Omental fat pad (tissue), 4 donors: ENCODE measurements at places on chromosomes 5 and 9.

GRCh38 chr5:121430538-121430937, 421.1 kb upstream of the FTMT start:
- DNase-seq: no peak

DNA sequence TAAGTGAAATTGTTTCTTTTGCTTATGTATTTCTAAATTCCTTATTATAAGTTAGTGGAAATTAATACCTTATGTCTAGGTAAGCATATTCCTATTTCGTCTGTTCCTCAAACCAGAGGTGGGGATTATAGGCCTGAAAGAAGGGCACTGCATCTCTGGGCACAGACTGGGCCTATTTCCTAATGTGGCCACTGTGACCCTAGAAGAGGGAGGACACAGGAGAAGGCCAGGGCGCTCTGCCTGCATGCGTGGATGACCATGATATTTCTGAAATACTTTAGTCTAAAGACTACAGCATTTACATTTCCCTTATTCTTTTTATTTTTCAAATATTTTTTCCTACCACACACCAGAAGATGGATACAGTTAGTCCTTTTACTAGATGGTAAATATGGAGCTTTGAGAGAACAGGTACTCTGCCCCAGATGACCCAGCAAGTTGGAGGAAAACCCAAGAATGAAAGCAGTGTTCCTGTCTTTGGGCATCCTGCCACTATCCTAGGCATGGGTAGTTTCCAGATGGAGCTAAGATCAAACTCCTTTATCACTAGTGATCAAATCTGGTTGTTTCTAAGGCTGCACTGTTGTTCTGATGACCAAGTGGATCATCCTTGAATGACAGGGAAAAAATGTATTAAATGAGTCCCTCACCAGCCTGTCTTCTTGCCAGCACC, 27.8 kb downstream of the RUSC2 start:
- DNase-seq: no peak

- no peak for DNase-seq
Measured at GRCh38 chr5:31229266-31229665, 35.8 kb downstream of the CDH6 start.

DNA sequence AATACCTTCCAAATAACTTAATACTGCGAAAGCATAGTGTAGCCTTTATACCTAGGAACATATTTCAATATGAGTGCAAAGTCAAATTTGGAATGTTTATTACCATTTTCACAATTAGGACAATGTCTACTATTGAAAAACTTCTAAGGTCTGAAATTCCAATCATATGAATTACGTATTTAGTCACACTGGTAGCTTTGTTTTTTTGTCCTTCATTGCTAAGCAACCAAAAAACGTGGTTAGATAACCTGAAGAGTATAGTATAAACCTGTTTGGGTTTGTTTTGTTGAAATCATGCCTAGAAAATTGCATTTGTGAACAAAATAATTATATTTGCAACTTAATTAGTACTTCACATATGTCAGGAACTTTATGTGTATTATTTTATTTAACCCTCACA, 134.2 kb downstream of the FBXO4 start:
- no peak for DNase-seq

DNA sequence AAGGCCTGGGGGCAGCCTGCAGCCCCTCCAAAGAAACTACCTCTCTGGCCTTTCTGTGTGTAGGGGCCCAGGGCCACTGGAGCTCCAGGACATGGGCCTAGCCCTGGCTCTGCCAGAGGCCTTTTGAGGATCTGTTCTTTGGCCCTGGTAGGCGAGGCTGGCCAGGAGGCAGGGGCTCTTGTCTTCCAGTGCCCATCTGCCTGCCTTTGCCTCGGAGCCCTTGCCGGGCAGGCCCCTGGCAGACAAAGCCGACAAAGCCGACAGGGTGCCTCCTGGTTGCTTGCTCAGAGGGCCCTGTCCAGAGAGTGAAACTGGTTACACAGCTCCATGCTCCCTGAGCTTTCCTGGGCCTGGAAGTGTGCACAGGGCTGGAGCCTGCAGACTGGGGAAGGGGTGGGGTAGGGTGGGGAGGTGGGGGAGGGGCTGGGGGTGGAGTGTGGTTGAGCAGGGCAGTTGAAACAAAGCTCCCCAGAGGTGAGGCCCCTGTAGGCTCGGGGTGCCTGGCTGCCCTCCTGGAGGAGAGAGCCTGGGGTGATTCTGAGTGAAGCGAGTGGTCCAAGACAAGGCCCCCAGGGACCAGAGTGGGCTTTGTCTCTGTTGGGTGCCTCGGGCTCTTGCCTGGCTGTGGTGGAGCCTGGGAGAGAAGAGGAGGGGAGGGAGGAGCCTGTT, 29.3 kb downstream of the PTPA start:
- DNase-seq: no peak

GRCh38 chr9:104879555-104880309, 48.2 kb downstream of the ABCA1 start:
- DNase-seq: no peak

DNA sequence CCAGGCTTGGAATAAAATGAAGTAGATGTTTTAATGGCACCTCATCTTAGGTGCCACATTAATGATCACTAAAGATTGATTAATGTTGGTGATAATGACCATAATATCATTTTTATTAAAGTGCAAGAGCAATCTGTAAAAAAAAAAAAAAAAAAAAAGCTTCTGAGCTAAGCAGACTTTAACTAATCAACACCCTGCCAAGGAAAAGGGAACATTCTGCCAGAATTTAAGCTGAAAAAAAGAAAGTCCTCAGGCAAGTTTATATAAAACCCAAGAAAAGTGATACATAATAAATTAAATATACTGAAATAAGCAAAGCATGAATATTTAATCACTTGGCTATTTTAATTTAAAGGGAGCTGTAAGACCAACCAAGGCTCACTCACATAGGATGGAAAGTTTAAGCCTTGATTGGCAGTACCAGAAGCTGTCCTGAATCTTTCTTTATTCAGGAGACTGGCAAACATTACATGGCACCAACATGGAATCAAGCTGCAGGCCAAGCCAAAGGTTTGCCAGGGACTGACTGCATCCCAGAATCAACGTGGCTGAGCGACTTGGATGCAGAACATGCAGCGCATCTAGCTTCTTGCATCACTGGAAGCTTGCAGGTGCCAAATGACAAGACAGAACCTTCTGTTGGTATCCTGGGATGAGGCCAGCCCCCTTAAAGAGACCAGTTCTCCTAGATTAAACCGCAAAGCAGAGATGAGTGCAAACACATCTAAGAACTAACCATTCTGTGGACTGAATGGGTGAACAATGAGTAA, 413.6 kb downstream of the ENC1 start:
- DNase-seq: no peak

- no peak for DNase-seq
Measured at GRCh38 chr5:39106322-39106721, 32.1 kb upstream of the RICTOR start.

DNA sequence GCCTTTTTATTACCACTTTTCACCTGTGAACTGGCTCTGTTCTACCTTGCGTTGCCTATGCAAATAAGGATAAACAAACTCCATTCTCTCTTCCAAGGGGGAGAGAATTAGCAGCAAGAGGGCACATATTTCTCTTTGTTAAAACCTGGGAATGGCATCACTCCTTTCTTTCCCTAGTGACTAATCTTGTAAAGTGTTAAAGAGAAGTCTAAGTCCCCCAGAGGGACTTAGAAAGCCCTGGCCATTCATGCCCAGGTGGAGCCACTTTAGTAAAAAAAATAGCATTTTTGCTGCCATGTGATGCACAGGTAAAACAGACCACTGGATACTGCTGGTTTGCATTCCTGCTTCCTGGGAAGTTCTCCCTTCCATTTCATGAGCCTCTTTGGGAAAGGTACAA, 148.4 kb downstream of the MAN2A1 start:
- no peak for DNase-seq

DNA sequence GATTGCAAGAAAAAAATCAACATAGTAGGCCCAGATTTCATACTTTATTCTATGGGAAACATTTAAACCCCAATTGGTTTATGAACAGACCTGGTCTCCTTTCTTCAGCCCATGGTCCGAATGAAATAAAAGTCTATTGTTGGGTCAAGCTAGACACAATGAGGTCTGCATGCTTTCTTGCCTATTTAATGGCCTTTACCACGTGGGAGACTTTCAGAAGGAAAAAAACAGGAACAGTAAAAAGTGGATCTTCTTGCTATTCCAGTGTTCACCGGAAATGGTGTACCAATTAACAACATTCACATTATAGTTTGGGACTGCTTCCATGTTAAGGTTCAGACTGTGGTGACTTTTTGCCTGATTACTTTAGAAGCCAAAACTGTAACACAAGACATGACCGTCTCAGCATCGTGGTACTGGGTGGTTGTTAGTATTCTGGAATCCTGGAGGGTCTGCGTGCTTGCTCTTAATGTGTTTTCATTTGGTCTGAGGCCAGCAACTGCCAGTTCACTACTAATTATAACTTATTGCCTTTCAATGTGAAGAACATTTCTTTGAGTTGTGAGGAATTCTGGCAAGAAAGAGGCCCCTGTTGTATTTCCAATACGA, 85.4 kb upstream of the PRRC1 start:
- DNase-seq: no peak

DNA sequence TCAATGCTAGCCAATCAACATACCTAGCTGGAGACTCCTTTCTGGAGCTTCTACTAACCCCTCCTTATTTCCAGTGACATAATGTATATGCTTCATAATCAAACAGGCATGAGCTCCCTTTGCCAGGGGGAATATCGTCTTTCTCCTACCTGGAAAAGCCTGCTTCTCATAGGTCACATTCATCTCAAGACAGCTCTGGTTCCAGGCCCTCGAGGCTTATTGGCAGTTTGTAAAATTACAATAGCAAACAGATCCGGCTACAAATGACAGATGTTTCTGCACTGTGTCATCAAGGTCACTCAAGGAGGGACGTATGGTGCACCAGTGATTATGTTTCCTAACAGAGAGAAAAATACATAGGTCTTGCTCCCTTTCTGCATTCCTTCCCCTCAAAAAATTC, 140.0 kb downstream of the SAXO1 start:
- no peak for DNase-seq

DNA sequence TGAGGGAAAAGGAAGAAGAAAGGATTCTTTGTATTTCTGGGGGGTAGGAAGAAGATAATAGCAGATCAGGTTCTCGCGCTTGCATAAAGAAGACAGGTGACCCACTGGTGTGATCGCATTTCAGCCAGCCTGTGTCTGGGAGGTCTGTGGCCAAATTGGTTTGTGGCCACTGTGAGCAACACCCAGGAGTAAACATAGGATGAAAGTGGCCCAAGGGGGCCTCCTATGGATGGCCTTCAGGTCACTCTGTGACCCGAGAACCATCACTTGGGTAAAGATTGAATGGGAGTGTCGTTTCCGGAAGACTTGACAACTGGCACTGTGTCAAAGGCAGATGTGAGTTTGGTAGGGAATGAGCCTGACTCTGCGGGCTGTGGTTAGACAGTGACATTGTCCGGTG, 34.2 kb downstream of the RAI14 start:
- no peak for DNase-seq

DNA sequence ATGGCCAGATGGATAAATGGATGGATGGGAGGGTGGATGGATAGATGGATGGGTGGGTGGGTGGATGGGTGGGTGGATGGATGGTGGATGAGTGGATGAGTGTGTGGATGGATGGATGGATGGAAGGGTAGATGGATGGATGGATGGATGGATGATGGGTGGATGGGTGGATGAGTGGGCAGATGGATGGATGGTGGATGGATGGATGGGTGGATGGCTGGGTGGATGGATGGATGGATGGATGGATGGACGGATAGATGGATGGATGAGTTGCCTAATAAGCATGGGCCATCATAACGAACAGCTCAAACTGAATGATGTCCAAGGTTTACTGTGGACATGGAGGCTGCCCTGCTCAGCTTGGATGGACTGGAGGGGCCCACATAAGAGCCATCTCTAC, 89.8 kb upstream of the SMIM23 start:
- DNase-seq: no peak

DNA sequence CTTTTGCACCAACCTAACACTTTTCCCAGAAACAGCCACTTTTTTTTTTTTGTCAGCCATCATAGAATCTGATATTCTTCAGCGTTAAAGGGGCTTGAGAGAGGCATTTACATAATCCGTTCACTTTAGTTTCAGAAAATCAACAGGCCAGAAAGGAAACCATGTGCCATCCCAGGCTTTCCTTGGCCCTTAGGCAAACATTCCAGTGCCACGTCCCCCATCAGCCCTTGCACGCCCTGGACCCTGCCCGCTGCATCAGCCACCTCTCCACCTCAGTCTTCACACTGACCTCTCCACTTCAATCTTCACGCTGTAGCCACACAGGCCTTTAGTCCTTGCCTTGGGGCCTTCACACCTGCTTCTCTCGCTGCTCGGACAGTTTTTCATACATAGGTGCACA, 123.2 kb downstream of the GRIA1 start:
- DNase-seq: no peak

GRCh38 chr5:141966963-141967333, 2.0 kb upstream of the RNF14 start:
- DNase-seq: no peak

DNA sequence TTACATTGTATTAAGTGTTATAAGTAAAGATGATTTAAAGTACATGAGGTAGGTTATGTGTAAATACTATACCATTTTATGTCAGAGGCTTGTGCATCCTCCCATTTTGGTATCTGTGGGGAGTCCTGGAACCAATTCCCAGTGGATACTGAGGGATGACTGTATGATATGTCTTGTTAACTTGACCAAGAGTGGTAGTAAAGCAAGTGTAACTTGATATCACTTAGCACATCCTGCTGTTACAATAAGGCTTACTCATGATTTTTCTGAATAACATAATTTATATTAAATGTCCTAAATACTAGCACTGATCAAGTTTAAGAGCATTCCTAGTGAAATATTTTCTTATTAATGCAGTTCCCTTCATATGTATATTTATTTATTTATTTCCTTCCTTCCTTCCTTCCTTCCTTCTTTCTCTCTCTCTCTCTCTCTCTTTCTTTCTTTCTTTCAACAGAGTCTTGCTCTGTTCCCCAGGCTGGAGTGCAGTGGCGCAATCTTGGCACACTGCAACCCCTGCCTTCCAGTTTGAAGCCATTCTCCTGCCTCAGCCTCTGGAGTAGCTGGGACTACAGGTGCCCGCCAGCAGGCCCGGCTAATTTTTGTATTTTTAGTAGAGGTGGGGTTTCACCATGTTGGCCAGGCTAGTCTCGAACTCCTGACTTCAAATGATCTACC, 7.5 kb downstream of the NDFIP1 start:
- no peak for DNase-seq

GRCh38 chr5:153439130-153439529, 51.3 kb upstream of the GRIA1 start:
- no peak for DNase-seq

- DNase-seq: no peak
Measured at GRCh38 chr5:105917189-105917588, 1753.5 kb downstream of the EFNA5 start.

- DNase-seq: no peak
Measured at GRCh38 chr5:24397601-24398000, 247.2 kb downstream of the CDH10 start.

GRCh38 chr5:91119217-91119616, 263.9 kb downstream of the ARRDC3 start:
- DNase-seq: no peak
